RWPE2 (cell line): ENCODE measurements at places on chromosomes 6 and 20.

DNA sequence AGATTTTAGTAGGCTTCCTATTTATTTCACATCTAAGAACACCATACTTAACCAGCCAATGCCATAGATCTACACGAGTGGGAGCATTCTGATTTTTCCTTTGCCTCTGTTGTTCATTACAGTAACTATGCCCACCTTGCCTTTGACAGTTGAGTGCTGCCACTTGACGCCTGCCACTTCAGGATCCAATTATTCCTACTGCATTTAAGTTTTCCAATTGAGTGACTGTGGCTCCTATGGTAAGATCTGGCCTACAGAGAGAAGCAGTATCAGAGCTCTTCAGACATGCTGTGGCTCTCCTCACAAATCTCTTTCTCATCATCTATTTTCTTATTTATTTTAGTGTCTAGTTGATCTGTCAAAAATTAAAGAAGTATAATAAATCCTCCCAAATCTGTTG lies 403.0 kb upstream of the SPTLC3 start:
- no peak for DNase-seq

DNA sequence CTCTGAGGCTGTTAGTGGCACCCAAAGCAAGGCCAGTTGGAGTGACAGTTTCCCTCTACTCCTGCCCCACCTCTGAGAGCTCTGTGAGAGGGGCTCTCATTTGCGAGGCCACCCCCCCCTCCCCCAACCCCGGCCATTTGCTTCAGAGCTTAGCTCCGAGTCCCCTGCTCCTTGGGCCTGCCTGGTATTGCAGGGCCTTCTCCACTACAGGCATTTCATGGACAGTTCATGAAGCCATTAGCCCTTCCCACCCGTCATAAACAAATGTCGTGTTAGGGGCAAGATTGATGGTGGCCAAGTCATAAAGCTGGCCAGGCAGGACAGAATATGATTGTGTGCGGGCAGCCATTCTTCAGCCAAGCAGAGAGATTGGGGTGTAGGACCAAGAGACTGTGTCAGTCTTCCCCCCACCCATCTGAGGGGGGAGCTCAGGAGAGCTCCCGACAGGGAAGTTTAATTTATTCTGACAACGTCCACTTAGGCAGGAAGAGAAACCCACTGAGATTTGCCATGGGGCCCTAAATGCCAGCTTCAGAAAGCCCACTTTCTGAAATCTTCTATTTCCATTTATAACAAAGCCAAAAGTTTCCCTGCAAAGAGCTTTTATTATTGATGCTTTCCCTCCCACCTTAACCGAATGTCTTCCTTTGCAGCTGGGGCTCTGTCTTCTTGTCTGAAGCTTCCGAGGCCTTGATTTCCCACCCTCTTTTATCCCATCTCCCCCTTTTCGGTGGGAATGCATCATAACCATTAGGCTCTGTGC lies 7.2 kb downstream of the FOXC1 start:
- peak; percentile 38 for DNase-seq

DNA sequence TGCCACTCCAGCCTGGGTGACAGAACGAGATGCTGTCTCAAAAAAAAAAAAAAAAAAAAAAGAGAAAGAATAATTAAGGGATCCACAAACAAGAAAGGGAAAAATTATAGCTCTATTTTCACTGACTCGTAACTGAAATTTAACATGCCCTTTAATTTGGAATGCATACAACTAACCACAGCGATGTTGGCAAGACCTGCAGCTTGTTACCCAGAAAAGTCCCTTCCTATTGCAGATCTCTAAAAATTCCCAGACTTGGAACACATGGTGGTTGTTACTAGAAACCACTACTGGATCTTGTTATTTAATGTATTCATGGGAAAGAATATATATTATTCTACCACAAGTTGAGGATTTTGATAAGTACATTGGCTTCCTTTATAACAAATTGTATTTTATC lies 27.8 kb upstream of the SMIM28 start:
- DNase-seq: no peak

- DNase-seq: no peak
These were observed 74.8 kb downstream of the IYD start for GRCh38 chr6:150443621-150444020.

- DNase-seq: no peak
These were observed 1.1 kb upstream of the FGD2 start for GRCh38 chr6:37004044-37004980.

- no peak for DNase-seq
These were observed 168.0 kb downstream of the HDGFL1 start for GRCh38 chr6:22737331-22737730.

GRCh38 chr6:34709386-34709785 lies 12.8 kb upstream of the ILRUN start:
- no peak for DNase-seq

- DNase-seq: no peak
These were observed 20.8 kb upstream of the PAX1 start for GRCh38 chr20:21684671-21685070.

- no peak for DNase-seq
These were observed 38.2 kb downstream of the MBOAT1 start for GRCh38 chr6:20173833-20174792.

GRCh38 chr6:99559057-99559456 lies 9.4 kb downstream of the CCNC start:
- DNase-seq: no peak

DNA sequence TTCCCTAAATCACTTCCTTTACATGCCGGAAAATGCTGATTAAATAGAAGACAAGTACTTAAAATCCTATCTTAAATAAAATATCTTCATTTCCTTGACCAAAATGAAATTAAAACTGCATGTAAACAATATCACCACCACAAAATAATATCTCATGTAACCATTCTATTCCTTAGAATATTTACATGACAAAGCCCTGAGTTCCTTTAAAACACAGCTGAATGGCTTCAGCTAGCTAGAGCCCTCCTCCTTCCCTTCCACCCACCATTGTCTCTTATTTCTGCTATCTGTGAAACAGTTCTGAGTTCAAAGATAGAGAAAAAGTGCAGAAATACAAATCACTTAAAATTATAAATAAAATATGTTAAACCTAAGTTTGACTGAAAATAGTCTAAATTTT lies 103.1 kb downstream of the HIVEP2 start:
- no peak for DNase-seq

- no peak for DNase-seq
These were observed 231.9 kb upstream of the SGK1 start for GRCh38 chr6:134549854-134550253.

DNA sequence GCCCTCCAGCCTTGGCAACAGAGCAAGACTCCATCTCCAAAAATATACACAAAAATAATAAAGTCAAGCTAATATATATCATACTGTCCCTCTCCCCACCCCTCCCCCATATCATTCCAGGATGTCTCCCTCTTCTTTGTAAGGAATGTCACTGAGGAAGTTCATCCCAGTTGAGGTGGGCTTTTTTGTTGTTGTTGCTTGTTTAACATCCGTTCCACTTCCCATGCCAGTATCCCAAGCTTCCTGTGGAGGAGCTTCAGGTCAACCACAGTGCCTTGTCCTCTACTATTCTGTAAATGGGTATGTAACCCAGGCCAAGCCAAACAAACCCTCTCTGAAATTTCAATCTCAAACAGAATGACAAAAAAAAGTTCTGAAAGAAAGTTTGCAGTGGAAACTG lies 19.0 kb upstream of the PTPN1 start:
- no peak for DNase-seq

DNA sequence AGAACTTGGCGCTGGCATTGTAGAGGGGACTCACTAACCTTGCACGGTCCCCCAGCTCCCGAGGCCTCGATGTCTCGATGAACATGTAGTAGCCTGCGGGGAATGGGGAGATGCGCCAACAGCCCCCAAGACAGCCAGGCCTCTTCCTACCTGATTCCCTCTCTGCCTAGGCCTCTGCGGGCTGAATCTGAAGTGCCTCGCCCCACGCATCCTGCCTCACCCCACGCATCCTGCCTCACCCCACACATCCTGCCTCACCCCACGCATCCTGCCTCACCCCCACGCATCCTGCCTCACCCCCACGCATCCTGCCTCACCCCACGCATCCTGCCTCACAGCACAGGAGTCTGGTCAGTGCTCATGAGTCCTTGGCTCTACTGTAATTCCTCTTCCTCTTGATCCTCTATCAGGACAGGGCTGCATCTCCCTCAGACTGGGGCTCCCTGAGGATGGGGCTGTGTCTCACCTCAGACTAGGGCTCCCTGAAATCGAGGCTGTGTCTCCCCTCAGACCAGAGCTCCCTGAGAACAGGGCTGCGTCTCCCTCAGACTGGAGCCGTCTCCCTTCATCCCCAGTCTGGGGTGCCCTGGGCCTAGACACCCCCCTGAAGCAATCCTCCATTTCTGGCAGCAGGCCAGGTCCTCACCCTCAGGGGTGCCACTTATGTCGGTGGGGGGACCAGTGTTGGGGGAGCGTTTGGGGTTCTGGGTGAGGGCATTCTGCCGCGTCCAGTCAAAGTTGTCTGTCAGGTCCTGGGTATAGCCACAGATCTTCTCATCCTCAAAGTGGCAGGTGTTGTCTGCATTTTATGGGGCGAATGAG lies 53.6 kb downstream of the MDGA1 start:
- DNase-seq: no peak

DNA sequence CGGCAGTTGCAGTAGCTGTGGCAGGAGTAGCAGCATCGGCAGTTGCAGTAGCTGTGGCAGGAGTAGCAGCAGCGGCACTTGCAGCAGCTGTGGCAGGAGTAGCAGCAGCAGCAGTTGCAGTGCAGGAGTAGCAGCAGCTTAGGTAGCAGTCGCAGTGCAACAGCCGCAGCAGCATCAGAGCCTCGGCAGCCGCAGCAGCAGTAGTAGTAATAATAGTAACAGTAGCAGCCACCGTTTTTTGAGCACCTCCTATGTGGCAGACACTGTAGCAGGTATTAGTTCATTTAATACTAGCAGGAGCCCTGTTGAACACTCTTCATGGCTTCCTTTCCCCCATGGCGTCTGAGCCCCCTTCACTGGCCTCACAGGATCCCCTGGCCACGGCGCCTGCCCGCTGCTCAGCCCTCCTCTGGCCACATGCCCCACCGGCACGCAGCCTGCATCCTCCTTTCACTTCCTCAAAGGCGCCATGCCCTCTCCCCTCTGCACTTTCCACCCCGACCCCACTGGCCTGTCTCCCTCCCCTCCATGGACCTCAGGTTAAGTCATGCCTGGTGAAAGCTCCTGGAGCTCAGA lies 19.1 kb upstream of the IRF4 start:
- no peak for DNase-seq

DNA sequence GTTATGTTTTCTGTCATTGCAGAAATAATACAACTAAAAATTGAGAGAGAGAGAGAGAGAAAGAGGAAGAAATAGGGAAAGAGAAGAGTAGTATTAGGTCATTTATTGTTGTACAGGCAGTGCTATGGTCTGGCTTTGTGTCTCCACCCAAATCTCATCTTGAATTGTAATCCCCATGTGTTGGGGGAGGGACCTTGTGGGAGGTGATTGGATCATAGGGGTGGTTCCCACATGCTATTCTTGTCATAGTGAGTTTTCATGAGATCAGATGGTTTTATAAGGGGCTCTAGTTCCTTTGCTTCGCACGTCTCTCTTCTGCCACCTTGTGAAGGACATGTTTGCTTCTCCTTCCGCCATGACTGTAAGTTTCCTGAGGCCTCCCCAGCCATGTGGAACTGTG lies 677.4 kb upstream of the CHD6 start:
- no peak for DNase-seq

GRCh38 chr6:34834789-34835518 lies 43.1 kb downstream of the BLTP3A start:
- DNase-seq: no peak

DNA sequence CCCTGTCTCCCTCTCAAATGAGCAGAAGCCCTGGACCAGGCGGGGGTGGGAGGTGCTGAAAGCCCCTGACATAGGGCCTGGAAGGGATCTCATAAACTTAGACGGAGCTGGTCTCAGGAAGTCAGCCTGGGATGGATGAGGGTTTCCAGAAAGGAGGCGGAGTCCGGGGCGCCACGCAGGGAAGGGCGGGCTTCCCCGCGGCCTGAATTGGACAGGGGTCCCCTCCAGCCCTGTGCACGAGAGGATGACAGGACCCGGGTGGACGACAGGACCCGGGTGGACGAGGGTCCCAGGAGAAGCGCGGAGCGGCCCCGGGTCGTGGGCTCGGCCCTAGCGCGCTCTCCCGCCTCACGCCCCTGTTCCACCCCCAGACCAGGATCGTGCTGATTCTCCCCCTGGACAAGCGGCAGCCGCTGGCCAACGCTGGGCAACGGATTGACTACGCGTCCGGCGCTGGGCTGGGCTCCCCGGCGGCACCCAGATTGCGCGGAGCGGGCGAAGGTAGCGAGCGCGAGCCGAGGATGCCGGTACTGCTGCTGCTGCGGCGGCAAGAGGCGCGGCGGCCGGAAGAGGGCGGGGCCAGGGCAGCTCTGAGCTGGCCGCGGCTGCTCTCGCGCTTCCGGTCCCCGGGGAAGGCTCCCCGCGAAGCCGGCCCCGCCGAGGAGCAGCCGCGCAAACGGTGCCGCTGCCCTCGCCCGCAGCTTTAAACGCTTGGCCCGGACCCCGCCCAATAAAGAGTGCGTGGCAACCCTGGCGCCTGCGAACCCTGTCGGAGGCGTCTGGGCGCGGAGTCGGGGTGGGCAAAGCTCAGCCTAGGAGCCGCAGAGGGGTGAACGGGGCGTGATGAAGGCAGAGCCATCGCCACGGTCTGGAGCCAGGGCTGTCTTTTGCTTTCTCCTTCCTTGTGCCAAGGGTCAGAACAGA lies 1.3 kb downstream of the C20orf144 start:
- peak; percentile 95 for DNase-seq

- DNase-seq: no peak
These were observed 41.0 kb upstream of the GLP1R start for GRCh38 chr6:39007575-39007974.

DNA sequence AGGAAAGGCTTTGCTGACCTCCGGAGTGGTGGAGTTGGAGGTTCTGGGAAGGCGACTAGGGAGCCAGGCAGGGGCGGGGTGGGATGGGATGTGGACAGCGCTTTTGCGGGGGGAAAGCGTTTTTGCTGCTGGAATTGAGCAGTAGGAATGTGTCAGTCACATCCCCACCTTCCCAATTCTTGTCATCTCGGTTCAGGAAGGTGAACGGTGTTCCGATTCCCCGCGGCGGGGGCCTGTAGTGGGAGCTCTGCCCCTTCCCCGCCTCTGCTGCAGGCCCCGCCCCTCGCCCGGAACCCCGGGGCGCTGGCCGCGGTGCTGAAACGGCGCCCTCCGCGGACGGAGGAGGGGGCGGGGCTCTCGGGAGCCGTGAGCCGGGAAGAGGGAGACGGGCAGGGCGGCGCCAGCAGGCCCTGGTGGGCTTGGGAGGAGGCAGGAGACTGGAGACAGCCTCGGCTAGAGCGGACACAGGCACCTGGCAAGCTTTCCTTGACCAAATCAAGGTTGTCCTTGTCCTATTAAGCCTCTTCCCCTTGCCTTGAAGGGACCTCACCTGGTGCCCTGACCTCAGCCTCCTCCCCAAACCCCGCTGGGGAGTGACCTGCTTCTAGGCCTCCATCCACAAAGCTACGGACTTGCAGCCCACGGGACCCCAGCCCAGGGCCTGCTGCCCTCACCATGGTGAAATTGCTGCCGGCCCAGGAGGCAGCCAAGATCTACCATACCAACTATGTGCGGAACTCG lies at the start of gene LHFPL5:
LHFPL5 (plus strand) TSS at position 357 of the 741 bp plus-strand sequence; CDS start at position 676, 319 bp downstream.
- no peak for DNase-seq
